ENCODE measurements at places on chromosomes 3 and 15.

DNA sequence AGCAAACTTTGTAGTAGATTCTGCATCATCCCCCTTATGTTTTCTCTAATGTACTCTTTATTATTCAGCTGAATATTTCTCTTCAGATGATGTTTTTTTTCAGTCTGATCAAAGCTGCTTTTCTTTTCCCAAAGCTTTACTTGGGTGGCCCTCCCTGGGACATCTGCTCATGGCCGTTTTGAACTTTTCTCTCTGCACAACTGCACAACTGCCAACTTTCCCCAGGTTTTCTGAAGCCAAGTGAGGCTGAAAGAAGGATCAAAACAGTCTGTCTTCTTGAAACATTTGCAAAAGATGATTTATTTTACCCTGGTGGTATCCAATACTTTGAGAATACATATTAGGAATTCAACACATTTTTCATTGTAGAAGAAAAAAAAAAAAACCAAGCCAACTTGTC lies 43.0 kb downstream of the GASK1A start:
- DNase-seq, result no peak

DNA sequence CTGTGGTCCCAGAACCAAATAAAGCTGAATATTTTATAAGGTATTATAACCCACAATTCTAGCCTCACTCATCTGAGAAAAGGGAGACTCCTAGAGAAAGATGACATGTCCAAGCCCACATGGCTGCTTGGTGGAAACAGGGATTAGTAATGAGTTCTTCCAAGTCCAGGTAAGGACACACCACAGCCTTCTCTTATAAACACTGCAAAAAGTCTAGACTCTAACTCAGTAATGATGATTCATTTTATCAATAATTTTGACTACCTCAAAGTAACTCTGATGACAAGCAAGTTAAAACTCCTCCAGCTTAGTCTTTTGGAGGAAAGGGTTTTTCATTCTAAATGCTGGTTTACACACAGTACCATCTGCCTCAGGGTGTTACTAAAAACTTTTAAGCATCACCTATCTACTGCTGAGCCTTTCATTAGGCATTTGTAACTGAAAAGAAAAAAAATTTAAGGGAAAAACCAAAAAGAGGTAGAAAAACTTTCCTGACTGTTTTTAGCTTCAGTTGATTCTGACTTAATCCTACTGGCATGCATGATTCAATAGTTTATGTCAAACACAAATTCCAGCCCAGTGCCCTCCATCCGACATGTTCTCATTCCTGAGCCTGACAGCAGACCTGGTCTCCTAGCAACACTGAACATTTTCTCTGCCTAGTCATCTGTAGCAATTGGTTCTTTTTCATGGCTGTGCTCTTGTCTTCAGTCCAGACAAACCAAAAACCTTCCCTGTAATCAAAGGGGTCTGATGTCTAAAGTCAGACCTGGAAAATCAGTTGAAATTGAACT lies 43.9 kb downstream of the P3H2 start:
- DNase-seq, result no peak

GRCh38 chr15:96261575-96262034 lies 68.9 kb upstream of the NR2F2 start:
- DNase-seq, result no peak

- DNase-seq, result no peak
Measured at GRCh38 chr3:167484551-167484950, 10.7 kb upstream of the SERPINI2 start.

DNA sequence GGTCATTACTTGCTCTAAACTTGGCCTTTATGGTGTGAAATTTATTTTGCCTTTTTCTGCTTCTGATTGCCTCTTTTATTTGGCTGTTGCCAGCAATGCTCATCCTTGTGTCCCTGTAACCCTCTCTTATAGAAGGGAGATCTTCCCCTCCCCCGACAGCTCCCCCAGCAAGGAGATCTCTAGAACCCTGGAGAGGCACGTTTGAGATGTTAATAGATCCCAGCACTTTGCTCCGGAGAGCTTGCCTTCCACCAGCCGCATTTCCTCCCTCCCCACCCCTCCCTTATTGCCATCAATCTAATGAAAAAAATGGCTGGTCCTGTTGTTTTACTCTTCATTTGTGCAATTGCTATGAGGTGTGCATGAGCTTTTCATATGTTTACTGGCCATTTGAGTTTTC lies 18.2 kb downstream of the TRIM71 start:
- no peak for DNase-seq

DNA sequence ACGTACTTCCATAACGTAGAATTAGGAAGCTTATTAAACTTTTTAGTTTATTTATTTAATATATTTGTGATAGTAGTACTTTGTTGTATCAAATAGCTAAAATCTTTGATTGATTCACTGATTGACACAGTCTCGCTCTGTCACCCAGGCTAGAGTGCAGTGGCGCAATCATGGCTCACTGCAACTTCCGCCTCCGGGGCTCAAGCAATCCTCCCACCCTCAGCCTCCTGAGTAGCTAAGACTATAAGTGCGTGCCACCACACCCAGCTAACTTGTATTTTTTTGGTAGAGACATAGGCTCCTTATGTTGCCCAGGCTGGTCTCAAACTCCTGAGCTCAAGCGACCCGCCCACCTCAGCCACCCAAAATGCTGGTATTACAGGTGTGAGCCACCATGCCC lies 5.7 kb downstream of the APH1B start:
- no peak for DNase-seq

DNA sequence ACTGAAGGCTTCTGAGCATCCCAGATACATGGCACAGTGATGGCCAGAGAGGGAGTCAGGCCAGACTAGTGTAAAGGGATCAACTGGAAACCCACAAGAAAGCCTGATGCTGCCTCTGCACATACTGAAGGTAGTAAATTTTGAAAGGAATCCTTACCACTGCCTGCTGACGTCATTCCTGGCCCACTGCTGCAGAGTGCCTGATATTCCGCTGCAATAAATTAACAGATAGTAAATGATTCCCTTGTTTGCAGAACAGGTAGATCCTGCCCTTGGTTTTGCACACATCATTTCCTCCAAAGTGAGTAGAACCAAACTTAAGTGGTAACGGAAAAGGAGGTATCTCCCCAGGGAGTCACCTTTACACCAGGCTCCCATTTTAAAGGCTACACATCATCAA lies 146.7 kb downstream of the FBN1 start:
- DNase-seq, result no peak

DNA sequence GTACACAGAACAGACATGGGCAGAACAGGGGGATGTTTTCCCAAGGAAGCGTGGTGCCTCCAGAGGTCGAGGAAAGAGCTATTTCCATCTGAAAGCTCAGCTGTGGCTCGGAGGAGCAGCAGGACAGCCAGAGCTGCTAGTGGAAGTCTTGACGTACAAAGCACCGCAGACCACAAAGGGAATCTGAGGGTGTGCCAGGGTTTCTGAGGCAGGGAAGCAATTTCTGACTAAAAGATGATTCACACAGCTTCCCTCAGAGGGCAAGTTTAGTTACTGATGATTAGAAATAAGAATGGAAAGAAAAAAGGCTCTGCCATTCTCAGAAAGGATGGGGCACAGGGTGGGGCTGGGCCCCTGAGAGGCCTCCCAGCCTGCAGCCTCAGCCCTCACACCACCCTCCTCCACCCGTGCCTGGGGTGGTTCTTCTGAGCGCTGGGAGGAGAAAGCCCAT lies 45.8 kb upstream of the SEC13 start:
- peak; percentile 60 for DNase-seq

DNA sequence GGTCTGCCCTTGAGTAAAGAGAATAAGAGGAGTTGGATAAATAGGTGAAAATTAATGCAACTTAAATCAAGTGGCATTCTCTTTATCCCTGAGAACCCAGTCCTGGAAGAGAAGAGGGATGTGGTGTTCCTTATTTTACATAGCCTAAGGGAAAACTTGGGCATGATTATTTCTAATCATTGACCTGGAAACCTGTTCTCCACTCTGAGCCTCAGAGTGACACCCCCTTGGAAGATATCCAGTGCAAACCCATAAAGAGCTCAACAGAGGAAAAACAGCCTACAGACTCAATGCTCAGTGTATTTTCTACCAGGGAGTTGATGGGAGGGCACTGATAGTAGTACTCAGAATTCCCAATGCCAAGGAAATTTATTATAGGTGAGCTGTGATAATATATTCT lies 22.0 kb downstream of the SLC15A2 start:
- no peak for DNase-seq

DNA sequence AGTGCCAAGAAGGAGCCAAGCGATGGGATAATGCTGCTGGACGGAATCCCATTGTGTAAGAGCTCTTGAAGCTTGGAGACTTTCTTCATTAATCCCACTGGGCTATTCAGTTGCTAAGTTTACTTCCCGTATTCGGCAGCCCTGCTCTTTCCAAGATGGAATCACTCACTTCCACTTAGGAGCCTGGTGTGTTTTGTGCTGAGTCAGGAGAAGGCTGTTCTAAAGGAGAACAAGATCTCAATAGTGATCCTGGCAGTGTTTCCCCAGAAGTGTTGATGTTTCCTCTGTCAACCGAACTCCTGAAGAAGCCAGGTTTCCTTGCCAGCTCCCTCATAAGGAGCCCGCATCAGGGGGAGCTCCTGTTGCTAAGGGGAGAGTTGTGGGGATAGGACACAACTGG lies 270.2 kb upstream of the CHRM5 start:
- DNase-seq, result no peak

GRCh38 chr15:101578443-101578894 lies 73.7 kb downstream of the TM2D3 start:
- DNase-seq, result peak; percentile 14

- no peak for DNase-seq
Measured at GRCh38 chr15:61584410-61584809, 355.3 kb upstream of the RORA start.

DNA sequence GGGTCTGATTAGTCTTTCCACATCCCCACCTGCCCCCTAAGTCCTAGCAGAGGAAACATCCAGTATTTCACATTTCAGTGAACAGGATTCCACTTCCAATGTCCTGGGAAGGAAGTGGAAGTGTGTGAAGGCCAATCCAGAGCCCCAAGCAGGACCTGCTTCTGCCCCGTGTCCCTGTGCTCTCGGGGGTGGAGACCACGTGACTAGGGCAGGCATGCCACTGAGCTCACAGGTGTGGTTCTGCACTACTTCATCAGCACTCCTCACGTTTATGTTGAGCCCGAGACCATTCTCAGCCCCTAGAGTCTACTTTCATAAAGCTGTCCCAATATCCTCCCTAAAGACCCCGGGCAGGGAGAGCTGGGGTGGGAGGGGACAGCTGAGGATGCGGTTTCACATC lies 84.3 kb downstream of the RAB11A start:
- no peak for DNase-seq

GRCh38 chr3:132378846-132379245 lies 38.5 kb upstream of the DNAJC13 start:
- no peak for DNase-seq

DNA sequence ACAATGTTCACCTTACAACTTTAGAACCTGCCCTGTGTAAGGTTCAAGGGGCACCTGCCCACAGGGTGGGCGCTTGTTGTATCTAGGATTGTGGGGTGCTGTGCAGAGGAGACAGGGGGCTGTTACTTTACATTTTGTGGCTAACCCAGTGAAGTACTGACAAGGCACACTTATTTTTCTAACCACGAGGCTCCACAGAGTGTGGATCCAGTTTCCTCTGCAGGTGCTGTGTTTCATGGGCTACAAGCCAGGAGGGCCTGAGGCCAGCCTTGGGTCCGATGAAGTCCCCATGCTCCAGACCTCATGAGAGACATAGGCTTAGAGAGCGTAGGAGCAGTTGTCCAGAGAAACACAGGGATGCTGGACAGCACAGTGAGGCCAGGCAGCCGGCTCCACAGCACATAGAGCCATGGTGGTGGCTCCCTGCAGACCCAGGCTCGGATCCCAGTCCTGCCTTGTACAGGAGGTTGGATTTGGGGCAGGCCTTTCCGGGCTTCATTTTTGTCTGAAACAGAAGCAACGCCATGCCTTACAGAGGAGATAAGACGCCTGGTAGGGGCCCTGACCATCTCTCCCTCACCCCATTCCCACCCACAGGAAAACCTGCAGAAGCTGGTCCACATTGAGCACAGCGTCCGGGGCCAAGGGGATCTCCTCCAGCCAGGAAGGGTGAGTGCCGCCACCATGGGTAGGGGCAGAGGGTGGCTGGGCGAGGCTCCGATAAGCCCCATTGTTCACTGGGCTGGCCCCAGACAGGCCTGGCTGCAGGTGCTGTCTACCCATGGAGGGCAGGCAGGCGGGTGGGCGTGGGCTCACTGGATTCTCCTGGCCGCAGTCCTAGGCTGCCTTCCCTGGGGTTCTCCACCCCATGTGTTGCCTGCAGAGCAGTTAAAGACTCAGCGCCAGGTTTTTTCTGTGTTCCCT lies 40.1 kb upstream of the NR2C2 start:
- no peak for DNase-seq

DNA sequence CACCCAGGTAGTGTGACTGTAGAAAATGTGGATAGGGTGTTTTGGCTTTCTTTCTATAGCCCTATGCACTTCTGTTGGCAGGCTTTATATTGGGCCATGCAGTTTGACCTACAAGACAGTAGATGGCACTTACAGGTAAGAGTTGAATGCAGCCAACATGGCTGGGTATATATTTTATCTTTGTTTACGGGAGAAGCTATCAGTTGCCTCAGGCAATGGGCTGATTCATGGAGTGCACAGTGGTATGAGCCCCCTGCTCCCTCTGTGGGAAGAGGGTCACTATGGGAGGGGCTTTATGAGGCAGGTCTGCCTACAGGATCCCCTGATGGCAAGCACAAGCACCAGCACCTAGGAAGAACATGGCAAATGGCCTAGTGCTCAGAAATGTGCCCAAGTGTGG lies 301.2 kb upstream of the CDIN1 start:
- no peak for DNase-seq

GRCh38 chr3:144491333-144491732 lies 519.7 kb downstream of the DIPK2A start:
- no peak for DNase-seq

GRCh38 chr15:67054676-67055075 lies 10.7 kb upstream of the SMAD3 start:
- no peak for DNase-seq

- no peak for DNase-seq
Measured at GRCh38 chr3:149011676-149012075, 20.3 kb downstream of the GYG1 start.

GRCh38 chr3:12893852-12894251 lies 52.5 kb upstream of the RPL32 start:
- no peak for DNase-seq

- no peak for DNase-seq
Measured at GRCh38 chr3:157427901-157428300, 8.7 kb upstream of the PTX3 start.

DNA sequence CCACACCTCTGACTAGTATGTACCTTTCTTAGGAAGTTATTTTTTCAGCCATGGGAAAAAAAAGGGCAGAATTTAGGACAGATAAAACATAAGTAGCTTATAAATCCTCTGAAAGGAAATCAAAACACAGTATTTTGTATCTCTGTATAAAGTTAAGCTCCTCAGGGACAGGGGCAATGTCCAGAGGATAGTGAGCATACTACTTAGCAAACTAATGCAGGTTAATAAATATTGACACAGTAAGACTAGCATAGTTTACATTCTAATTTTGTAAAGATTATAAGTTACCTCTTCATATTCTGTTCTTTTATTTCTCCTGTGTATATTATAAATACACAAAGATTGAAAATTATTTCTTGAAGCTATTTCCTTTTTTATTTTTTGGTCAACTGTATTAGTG lies 2.1 kb downstream of the UBE3A start:
- DNase-seq, result no peak

Data from stimulated activated CD4-positive, alpha-beta T cell treated with anti-CD3 and anti-CD28 coated beads, Interleukin-2, amount 100 ng/mL, for 24 hours (primary cell).